H9 (cell line): ENCODE measurements at places on chromosomes 11 and 22.
A peak's percentile ranks its signal among the peaks of the same experiment; 100 is the strongest.

DNA sequence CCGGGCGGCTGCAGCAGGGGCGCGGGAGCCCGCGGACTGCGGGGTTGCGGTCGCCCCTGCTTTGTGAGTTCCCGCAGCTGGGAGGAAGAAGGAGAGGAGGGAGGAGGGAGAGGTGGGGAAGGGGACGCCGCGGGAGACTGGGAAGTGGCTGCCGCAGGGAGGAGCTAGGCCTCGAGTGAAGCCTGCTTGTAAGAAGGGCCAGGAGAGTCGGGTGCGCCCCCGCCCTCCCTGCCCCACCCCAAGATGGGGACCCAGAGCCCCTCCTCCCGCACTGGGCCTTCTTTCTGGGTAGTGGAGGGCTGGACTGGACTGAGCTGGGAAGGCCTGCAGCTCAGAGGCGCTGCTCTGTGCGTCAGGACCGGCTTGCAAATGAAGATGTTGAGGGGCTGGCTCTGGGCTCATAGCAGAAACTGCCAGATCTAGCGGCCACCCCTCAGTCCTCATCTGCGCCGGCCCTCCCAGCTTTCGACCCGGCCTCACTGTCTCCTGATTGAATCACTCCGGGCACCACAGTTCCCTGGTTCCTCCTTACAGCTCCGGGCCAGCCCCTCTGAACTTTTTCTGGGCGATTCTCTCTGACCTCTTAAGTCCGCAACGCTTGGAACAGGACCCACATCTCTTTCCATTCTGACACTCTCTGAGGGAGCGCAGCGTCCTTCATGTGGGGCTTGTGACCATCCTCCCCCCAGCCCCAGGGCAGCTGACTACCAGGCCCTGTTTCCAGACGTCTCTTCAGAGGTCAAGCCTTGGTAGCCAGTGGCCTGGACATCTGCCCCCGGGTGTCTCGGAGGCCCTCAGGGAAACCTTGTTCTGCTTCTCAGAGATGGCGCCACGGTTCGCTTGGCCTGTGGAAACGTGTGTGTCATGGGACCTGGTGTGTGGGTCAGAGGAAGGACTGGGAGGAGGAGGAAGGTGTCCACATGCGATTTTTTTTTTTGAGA is 21.9 kb downstream of the SERPINH1 start:
- peak; percentile 82 for DNase-seq

- no peak for DNase-seq
Measured at GRCh38 chr22:29194184-29194583, 11.5 kb upstream of the EMID1 start.

DNA sequence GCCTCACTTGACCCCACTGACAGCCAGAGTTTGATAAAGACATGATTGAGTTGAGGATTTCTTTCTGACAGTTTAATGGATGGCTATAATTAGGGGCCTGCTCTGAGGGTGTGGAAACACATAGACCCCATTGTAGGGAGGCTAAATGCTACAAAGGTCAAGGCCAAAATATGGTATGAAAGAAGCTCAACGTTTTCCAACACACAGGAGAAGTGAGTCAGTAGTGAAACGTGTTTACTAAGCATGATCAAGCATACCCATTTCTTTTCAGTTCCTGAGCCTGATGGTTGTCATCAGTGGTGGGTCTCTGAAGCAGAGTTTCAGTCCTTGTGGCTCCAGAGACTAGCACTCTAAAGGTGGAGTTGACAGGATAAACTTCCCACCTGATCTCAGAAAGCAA is 69.7 kb downstream of the SNX19 start:
- DNase-seq = no peak

- no peak for DNase-seq
Measured at GRCh38 chr11:60098508-60098907, 10.0 kb downstream of the MS4A2 start.

- no peak for DNase-seq
Measured at GRCh38 chr11:8375460-8375859, 111.8 kb upstream of the LMO1 start.

DNA sequence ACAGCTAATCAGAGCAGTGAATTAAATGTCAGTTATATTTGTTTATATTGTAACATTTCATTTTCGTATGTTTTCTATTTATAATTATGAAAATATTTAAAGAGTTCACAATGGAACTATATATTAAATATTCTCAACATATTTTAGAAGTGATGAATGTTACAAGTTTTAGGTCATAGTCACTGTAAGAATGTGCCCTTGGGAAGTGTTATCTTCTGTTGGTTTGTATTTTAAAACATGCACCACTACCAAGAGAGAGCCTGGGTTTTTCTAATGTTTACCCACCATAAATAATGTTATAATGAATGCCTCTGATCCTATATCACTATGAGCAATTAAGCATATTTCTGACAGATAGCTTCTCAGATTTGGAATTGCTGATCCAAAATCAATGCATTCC is 171.0 kb downstream of the BCR start:
- no peak for DNase-seq

GRCh38 chr11:77525455-77526091 is 51.7 kb upstream of the PAK1 start:
- no peak for DNase-seq

GRCh38 chr11:68867066-68867465 is 25.4 kb upstream of the CPT1A start:
- no peak for DNase-seq

- no peak for DNase-seq
Measured at GRCh38 chr11:31960126-31960525, 130.7 kb upstream of the RCN1 start.

DNA sequence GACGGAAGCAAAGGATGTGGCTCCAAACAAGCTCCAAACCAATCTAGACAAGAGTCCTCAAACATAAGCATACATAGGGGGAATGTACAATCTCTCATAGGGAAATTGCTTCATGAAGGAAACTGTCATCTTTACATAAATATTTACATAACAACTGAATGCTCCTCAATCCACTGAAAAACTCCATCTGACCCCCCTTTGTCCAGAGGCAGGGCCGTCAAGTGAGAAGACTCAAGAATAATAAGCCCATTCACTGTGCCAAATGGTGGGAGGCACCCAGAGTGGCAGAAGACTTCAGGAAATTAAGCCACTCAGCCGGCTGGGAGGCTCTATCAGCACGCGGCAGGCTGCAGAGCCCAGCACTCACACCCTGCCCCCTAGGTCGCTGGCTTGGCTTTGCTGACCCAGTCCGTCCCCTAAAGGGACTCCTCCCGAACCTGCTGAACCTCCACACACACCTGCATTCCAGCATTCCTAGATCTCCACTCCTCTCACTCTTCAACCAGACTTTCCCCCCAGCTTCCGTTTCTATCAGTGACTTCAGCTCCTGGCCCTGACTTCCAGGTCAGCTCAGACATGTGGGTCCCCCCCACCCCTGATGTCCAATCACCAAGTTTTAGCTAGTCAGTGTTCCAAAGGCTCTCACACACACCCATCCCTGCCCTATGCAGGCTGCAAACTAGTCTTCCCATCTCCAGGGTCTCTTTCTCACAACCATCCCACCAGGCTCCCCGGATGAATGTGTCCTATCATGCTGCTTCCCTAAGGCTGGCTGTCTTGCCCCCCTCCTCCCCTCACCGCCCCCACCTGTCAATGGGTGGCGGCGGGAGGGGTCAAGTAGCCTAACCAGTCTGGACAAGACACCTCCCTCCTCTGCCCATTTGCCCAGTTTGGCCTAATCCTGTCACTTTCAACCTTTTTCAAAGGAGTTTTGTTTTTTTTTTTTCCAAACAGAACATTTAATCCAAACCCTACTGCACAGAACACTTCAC is 11.3 kb downstream of the VPS37C start:
- no peak for DNase-seq

GRCh38 chr11:88404932-88405710 is 67.6 kb upstream of the CTSC start:
- DNase-seq = no peak

DNA sequence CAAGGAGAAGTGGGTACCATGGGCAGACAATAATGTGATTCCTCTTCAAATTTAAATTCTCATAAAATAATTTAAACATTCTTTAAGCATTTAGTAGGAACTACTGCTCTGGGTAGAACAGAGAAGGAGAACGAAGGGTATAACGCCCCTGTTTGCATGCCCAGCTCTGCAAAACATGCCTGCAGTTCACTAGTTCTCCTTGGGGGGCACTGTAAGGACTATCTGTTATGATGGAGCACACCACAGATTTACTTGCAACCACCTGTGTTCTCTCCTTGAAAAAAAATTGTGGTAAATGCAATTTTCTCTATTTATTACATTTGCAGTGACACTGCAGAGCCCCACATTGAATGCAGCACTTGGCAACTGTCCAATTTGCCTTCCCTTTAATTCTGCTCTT is 100.3 kb downstream of the GUCY1A2 start:
- peak; percentile 43 for DNase-seq

- DNase-seq = no peak
Measured at GRCh38 chr22:32777987-32778386, 23.5 kb upstream of the TIMP3 start.

- DNase-seq = no peak
Measured at GRCh38 chr11:74306435-74307175, 4.8 kb downstream of the P4HA3 start.

DNA sequence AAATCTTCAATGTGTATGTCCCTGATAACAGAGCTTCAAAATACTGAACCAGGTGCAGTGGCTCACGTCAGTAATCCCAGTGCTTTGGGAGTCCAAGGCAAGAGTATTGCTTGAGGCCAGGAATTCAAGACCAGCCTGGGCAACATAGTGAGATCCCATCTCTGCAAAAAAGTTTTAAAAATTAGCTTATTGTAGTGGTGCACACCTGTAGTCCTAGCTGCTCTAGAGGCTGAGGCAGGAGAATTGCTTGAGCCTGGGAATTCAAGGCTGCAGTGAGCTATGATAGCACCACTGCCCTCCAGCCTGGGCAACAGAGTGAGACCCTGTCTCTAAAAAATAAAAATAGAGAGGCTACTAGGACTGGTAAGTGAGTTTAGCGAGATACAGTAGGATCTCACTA is 84.0 kb downstream of the PACS1 start:
- no peak for DNase-seq

DNA sequence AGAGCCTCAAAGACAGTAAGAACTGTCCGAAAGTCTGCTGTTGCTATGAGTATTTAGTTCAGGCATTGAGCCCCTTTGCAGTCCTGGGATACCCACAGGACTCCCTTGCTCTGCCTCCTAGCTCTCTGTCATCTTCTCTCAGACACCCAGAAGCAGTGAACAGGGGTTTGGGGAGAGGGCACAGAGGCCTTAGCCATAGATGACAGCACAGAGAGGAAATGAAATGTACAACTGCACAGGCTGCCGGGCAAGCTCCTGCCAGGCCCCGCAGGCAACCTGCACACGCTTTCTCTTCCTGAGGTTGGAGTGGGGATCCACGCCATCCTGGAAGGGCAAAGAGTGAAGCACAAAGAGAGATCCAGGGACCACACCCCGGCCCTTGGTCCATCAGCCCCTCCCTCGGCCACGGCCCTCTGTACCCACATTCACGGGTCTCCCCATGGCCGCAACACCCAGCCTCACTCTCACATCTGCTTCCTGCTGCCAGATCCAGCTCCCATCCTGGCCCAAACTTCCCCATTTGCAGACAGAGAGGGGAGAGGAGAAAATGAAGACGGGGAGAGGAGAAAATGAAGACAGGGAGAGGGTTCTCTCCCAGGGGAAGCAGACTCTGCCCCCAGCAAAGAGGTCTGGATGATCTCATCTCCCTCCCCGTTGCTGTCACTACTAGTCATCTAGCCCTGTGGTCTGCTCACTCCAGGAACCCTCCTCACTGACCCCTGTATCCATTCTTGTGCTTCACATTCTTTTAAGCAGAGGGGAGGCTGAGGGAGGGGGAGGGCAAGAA is 40.7 kb downstream of the CD6 start:
- DNase-seq = no peak

GRCh38 chr11:119505861-119506260 is 82.9 kb upstream of the THY1 start:
- DNase-seq = no peak

DNA sequence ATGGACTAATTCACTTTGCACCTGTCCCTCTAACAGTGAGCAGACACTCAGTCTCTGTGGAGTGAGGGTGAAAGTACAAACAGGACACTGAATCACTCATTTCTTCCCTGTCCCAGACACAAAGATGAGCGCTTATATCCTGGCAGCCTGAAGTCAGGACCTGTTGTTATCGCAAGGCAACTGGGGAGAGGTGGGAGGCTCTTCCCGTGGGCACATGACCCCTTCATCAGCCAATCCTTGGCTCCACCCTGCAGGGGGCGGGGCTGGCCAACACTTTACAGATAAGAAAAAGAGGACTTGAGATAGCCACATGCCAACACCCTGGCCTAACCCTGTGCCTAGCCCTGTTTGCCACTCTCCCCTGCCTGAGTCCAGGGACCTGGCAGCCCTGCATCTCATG is 29.5 kb upstream of the TESMIN start:
- peak; percentile 83 for DNase-seq

- peak; percentile 79 for DNase-seq
Measured at GRCh38 chr22:40193429-40194421, 16.0 kb downstream of the TNRC6B start.

- no peak for DNase-seq
Measured at GRCh38 chr22:25197340-25197739, 2.3 kb upstream of the CRYBB3 start.

DNA sequence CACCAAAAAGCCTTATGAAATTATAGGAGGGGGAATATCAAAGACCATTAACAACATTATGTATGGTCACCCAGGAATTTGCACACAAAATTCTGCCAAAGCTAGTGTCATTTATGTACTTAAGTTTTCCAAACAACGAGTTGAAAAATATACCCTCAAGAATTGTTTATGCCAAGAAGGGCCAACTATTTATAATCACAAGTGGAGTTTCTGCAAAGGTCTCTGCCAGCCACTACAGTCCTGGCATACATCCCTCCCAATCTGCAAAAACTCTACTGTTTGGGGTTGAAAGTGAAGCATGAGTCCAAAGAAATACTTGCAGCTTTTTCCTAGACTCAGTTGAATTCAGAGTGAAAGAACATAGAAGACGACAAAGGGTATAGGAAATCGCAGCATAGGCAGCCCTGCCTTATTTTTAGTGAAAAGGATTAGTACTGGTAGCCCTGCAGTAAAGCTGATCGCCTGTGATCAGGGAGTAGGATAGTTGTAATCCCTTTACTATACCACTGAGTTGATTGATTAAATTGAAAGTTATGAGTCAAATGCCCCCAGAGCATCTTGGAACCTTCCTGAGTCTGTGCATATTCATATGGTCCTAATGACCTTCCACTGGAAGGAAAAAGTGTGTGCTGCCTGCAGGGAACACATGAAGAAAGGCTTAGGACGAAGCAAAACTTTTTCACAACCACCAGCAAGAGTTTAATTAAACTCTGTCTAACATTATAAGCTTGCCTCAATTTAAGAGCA is 144.0 kb downstream of the SPON1 start:
- DNase-seq = no peak
